ENCODE measurements at places on chromosomes 7 and 10.

GRCh38 chr10:113232928-113233511 lies 283.0 kb downstream of the TCF7L2 start:
- no peak for DNase-seq

DNA sequence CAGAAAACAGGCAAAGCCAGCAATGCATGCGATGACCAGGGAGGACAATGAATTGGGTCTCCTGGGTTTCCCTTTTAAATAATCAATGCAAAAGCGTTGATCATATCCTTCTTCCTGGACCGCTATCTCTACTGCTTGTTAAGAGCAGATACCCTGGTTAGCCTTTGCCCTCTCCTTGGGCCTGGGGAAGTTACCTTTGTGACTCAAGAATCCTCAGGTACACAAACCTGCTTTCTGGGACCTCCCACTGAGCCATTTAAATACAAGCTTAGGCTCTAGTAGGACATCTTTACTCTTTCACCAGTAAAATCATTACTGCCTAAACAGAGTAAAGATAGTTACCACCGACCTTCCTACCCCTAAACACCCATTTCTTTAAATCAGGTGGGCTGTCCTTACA lies 173.9 kb downstream of the WNT2 start:
- DNase-seq: no peak

GRCh38 chr10:3040069-3040468 lies 27.3 kb upstream of the PFKP start:
- no peak for DNase-seq

- DNase-seq: no peak
Observed at GRCh38 chr7:108066486-108066885, 63.5 kb upstream of the LAMB1 start.

GRCh38 chr10:117168729-117169128 lies 28.6 kb upstream of the KCNK18 start:
- DNase-seq: peak; percentile 36

- DNase-seq: no peak
Observed at GRCh38 chr10:48271047-48271730, 3.3 kb downstream of the FRMPD2 start.

GRCh38 chr10:79142064-79142491 lies 73.3 kb downstream of the ZMIZ1 start:
- DNase-seq: no peak

DNA sequence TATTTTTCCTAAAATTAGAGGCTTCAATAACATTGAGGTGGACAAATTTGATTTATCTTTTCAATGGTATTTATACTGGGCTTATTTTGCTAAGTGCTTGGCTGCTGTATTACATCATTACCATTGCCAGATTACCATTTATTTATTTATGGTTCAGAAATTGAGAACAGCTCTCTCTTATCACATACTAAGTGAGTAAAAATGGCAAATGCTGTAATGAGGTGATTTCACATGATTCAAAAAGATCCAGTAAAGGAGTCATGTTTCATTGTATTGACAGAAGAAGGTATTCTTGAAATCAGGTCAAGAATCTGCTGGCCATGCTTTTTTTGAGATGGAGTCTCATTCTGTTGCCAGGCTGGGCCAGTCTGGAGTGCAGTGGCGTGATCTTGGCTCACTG lies 322.6 kb downstream of the KIF20B start:
- no peak for DNase-seq

DNA sequence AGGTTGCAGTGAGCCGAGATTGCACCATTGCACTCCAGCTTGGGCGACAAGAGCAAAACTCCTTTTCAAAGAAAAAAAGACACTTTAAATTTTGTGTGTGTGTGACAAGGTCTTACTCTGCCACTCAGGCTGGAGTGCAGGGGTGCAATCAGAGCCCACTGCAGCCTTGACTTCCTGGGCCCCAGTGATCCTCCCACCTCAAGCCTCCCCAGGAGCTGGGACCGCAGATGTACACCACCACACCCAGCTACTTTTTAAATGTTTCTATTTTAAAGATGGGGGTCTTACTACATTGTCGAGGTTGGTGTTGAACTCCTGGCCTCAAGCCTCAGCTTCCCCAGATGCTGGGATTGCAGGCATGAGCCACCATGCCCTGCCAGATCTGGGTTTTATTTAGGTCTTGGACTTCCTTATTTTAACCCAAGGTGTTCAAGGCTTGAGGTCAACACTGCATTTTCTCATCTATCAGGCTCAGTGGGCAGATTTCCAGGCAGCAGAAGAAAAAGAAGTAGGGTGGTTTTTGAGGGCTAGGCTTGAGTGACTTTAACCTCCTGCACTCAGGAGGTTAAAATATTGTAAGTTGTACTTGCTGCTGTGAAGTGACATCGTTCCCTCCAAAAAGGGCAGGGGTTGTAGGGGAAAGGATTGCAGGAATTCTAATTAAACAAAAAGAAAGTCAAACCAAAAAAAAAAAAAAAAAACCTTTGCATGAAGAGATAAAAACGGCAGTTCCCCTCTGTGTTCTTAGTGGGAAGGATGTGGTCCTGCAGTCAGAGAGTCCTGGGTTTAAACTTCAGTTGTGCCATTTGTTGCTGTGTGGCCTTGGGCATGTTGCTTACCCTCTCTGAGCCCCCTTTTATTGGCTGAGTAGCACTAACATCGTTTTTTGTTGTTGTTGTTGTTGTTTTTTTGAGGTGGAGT lies 71.5 kb downstream of the CARD11 start:
- DNase-seq: no peak

- no peak for DNase-seq
Observed at GRCh38 chr10:116466715-116467422, 39.2 kb downstream of the PNLIPRP3 start.

DNA sequence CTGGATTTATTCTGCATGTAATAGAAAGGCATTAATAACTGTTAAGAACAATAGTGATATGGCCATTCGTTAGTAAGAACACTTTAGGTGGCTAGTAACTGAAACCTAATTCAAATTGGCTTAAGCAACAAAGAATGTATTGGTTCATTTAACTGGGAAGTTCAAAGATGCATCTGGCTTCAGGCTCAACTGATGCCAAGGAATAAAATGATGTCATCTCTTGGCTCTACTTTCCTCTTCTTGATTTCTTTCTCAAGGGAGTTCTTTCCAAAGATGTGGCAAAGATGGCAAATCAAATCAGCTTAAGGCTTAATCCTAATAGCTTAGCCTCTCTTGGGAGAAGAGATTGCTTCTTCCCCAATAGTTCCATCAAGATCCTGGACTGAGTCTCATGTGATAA lies 51.6 kb downstream of the PIK3CG start:
- peak; percentile 9 for DNase-seq

DNA sequence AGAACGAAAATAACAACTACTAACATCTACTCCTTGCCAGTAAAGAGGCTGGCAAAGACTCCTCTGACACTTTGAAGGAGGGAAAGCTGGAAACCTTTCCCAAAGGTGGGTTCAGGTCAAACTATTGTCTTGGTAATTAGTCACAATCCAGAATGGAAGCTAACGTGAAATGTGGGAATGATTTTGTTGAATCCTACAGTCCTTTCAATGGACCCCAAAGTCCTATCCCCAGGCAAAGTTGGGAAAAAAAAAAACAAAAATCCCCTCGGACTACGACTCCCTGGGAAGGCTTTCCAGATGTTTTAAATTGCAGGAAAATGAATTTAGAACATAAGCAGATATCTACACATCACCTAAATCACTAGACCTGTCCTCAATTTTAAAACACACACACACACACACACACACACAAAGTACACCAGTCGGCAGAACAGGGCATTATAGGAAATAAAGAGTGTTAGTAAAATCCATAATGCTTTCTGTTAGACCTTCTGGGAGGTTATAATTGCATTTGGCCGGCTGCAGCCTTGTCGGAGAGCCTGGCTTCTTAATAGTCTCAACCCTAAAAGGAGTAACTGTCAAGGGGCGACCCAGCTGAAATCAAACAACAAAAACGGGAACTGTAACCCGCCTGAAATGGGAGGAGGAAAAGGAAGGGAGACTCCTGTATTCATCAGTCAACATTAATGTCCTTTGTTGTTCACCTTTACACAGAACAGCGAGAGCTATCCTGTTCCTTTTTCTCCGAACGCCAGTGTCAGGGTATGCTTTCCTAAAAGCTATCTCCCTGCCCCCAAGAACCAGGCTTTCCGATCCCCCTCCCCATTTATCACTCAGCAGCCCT lies 1.5 kb downstream of the DOCK4 start:
- DNase-seq: no peak

GRCh38 chr10:79335470-79336235 lies 11.6 kb upstream of the PPIF start:
- no peak for DNase-seq

DNA sequence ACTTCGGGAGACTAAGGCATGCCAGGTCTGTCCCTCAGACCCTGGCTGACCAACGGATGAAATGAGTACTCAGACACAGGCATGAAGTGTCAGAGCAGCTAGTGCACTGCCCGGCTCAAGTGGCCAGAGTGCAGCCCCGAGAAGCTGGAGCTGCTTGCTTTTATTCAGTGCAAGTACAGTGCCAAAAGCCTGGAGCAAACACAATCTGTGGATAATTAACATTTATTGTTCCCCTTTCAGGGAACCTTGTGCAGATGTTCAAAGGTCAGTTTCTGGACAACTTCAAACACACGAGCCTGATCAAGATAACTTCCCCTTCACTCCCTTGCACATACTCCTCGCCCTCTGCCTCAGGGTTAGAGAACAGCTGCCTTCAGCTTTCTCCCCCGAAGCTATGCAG lies 7.9 kb upstream of the ATE1 start:
- no peak for DNase-seq

- DNase-seq: no peak
Observed at GRCh38 chr10:19620811-19621210, 195.4 kb upstream of the PLXDC2 start.

DNA sequence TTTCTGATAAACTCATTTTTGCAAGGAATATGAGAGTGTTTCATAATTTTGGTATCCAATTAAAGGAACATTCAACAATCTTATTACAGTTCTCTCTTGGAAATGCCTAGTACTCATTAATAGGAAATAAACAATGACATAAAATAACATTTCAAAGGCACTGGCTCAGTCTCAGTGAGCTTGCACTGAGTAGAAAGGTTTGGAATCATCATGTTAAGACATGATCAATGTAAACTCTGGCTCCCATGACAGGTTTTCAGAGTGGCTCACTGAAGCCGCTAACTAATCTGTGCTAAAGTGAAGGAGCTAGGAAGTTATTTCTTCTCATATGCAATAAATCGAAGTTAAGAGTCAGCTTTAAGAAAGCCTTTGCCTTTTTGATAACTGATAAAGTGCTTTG lies 203.3 kb upstream of the HGF start:
- no peak for DNase-seq

DNA sequence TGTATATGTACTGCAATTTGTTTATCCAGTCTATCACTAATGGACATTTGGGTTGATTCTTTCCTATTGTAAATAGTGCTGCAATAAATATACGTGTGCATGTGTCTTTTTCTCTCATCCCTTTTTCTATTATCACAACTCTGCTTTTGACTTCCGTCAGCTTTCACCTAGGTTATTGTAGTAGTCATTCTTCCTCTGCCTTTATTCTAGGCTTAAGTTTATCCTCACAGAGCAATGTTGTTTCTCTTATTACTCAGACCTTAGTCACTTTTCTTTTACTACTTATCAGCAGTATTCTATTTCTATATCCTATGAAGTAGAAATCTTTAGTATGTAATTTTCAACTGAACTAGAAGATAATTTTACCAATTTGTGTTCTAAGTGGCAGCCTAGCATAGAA lies 175.3 kb upstream of the SEMA3E start:
- no peak for DNase-seq

- DNase-seq: no peak
Observed at GRCh38 chr7:47087866-47088265, 494.0 kb downstream of the TNS3 start.

- peak; percentile 9 for DNase-seq
Observed at GRCh38 chr7:137025469-137026175, 157.2 kb downstream of the CHRM2 start.

DNA sequence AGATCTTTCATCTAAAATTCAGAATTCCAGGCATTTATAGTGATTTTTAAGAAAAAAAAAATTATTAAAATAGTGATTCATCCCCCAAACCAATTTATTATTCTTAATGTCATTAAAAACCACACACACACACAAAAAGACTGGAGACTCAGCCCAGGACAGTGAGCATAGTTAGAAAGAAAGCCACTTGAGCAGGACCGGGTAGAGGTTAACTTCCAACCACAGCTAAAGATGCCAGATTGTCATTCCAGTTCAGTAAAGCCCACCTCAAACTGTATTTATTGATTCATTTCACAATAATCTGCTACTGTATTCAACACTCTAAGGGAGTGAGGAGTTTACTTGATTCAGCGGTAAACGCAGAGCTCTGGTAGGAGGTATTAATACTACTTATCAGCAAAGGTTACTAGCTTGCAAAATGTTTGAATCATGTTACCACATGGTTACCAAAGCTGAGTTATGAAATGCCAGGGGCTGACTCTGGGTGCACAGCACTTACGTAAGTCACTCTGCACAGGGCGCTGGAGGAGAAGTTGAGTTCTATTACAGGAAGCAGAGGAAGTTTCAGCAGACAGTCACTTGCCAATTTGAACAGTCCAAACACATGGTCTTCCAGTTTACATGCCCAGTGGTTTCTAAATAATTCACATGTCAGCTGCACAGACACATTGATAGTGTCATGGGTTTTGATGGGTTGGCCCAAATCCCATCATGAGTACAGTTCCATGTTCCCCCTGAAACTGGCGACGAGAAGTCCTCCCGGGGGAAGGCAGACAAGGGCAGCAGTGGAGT lies 64.6 kb downstream of the KLF6 start:
- no peak for DNase-seq

DNA sequence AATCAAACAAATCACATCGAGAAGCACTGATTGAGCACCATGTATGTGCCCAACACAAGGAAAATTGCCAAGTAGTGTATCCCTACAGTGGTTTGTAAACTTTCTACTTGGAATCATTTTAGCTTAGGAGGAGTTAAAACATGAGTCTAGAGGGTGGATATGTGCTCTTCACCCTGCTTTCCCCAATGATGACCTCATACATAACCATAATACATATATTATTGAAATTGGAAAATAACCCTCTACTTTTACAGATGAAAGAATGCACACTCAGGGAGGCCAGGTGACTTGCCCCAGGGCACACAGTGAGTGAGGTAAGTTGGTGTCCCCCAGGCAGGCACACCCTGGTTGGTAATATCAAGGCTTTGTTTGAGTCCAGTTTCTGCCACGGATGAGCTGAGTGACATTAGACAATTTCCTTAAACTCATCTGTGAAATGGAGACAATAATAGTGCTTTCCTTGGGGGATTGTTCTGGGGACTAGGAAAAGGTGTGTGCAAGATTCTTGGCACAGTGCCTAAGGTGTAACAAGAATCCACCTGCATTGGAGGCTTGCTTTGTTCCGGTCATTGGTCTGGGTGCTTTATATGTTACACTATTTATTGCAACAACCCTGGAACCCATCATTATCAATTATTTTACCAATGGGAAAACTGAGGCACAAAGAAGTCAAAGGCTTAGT lies 50.7 kb downstream of the BPGM start:
- DNase-seq: no peak

- DNase-seq: no peak
Observed at GRCh38 chr7:98703916-98704315, 86.8 kb downstream of the NPTX2 start.

GRCh38 chr7:16755397-16755796 lies 1.8 kb downstream of the TSPAN13 start:
- no peak for DNase-seq

Data from eye (tissue), 1 donor.